Peyer's patch (tissue), 4 donors: ENCODE measurements at places on chromosomes 2 and 18. TPM values are rescaled to one million over a fixed set of nuclear protein-coding genes. Genes with fewer than 3 reads are reported as not detected.

DNA sequence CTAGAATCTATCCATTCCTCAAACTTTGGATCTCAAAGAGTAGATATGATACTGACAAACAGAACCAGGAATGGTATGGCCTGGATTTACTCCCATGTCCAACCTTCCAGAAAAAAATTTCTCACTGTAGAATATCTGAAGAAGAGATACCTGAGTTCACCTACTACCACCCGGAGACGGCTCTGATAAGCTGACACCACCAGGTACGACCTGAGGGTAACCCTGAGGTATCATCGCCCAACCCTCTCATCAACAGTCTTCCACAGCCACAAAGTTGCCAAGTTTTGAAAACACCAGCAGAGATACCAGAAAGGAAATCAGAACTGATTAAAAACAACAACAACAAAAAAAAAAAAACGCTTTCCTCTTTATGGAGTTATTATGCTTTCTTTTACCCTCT lies 102.9 kb downstream of the LRP2 start:
- H3K36me3 ChIP-seq = no peaks in the 10 kb centered on the region
- no peak overlapping the region for H3K4me3 ChIP-seq
- DNase-seq = no peak

DNA sequence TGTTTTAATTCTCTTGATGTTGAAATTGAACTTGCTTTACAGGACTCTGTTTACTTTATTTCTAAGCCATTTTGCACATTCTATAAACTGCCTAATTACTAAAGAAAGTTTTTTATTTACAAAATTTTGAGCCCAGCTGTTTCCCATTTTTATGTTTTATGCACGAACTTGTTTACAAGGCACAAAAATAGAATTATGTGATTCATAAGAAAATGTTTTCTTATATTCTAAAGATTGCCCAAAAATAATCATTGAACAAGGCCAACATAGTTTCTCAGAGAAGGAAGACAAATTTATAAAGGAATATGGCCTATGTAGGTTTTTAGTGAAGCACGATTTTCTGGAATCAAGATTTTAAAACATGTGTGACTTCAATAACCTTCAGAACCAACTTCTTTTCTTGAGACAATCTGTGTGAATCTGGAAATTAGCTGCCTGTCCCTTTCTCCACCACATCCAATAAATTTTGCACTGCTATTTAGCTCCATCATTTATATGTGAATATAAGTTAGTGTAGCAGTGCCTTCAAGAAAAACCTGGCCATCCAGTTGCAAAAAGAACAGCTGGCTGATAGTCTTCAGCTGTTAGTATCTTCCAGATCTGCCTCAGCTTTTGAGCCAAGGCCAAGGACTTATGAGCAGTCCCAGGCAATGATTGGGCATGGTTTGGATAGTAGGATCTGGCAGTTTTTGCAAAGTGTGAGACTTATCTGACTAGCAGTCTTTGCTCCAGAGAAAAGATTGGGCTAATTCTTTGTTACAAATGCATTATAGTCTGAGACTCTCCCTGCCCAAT lies 253.2 kb upstream of the COL3A1 start:
- no peak overlapping the region for H3K4me3 ChIP-seq
- no peaks in the 10 kb centered on the region for H3K36me3 ChIP-seq
- no peaks in the 10 kb centered on the region for H3K27me3 ChIP-seq
- DNase-seq = no peak

Gene IL37
- not detected for total RNA-seq

DNA sequence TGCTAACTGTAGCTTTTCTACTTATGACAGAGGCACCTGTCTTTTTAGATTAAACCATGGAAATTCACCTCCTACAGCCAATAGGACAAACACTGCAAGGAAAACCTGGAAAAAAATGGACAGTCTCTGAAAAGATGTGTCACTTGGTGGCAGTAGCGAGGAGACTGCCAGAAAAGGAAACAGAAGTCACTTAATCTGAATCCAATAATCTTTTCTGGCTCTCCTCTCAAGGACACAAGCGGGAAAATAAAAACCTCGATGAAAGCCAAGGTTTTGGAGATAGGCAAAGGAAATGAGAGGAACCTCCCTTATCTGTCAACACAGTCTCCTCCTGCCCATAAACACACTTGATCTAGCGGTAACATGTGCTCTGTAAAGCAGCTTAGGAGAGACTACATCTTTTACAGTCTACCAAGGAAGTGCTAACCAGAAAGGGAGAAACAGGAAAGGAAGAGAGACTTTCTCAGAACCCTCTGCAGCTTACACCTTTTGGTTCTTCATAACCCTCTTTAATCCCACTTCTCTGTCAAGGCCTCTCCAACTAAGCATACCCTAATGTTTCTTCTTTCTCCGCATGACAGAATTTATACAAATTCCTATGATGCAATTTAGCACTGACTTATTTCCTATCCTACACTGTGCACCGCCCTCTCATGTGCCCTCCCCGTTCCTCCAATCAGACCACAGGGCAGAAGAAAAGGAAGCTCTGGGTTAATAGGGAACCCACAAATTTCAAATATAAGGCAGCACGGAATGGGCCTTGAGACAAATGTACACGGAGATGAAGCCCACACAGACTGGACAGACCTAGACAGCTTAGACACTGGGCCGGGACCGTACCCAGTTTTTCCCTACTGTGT lies 52.8 kb downstream of the CLASP1 start:
- peak overlapping the region; percentile 11 for H3K27ac ChIP-seq
- no peaks in the 10 kb centered on the region for H3K27me3 ChIP-seq
- no peak for DNase-seq
- no peaks in the 10 kb centered on the region for H3K36me3 ChIP-seq
- peaks cover 7% of the 10 kb centered on the region for H3K4me1 ChIP-seq

Gene CD8B2
- total RNA-seq = 5.0 TPM

- no peaks in the 10 kb centered on the region for H3K27me3 ChIP-seq
- no peak overlapping the region for H3K4me3 ChIP-seq
- H3K36me3 ChIP-seq = no peaks in the 10 kb centered on the region
- no peak overlapping the region for H3K27ac ChIP-seq
- DNase-seq = no peak
Observed at GRCh38 chr2:1461507-1462390, 48.5 kb downstream of the TPO start.

DNA sequence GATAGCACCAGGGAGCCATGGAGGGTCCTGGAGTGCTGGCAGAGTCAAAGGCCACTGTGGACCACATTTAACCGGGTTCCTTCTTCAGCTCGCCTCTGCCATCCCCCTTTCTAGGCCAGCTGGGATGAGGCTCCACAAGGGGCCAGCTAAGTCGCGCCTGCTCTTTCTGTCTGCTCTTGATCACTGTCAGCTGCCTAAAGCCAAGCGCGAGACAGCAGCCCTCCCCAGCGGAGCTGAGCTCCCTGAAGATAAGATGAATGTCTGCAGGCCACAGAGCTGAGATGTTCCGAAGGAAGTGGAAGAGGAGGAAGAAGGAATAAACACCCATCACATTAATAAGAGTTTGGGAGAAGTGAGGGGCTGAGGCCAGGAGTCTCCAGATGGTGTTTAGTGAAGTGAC lies 99.6 kb downstream of the CELF4 start:
- H3K36me3 ChIP-seq = no peaks in the 10 kb centered on the region
- H3K4me1 ChIP-seq = no peaks in the 10 kb centered on the region
- no peak overlapping the region for H3K27ac ChIP-seq
- H3K27me3 ChIP-seq = no peaks in the 10 kb centered on the region

Gene FOXI3
- not detected for total RNA-seq

- no peaks in the 10 kb centered on the region for H3K27me3 ChIP-seq
- H3K4me1 ChIP-seq = no peaks in the 10 kb centered on the region
- DNase-seq = no peak
- H3K36me3 ChIP-seq = no peaks in the 10 kb centered on the region
Observed at GRCh38 chr18:11021477-11021876, 127.9 kb downstream of the PIEZO2 start.

DNA sequence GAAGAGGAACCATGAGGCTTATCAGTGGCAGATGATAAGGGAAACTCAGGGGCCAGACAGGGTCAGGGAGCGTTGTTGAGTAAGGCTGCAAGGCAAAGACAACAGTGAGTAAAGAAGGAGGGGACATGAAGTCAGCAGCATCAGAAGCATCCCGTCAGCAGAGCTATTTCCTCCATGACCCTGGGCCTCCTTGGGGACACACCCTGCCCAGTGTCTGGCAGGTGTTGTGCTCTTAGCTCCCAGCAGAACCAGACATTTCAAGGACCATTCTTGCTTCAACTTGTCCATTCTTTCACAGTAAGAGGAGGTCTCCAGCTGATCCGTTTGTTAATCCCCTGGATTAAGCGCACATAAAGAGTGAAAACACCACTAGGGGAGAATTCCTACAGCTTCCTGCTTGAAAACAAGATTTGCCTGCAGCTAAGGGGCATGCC lies 88.7 kb upstream of the MEIS1 start:
- H3K4me3 ChIP-seq = no peak overlapping the region
- no peaks in the 10 kb centered on the region for H3K36me3 ChIP-seq
- no peaks in the 10 kb centered on the region for H3K27me3 ChIP-seq
- no peaks in the 10 kb centered on the region for H3K4me1 ChIP-seq
- no peak overlapping the region for H3K27ac ChIP-seq

- H3K36me3 ChIP-seq = no peaks in the 10 kb centered on the region
- no peak for DNase-seq
- no peaks in the 10 kb centered on the region for H3K27me3 ChIP-seq
- H3K4me1 ChIP-seq = no peaks in the 10 kb centered on the region
- peak overlapping the region; percentile 70 for H3K27ac ChIP-seq
Observed at GRCh38 chr2:72211777-72212485, 64.3 kb upstream of the CYP26B1 start.

- no peaks in the 10 kb centered on the region for H3K4me1 ChIP-seq
- no peak overlapping the region for H3K4me3 ChIP-seq
- no peak overlapping the region for H3K27ac ChIP-seq
- H3K36me3 ChIP-seq = no peaks in the 10 kb centered on the region
Observed at GRCh38 chr18:59458575-59458974, 99.5 kb upstream of the LMAN1 start.

DNA sequence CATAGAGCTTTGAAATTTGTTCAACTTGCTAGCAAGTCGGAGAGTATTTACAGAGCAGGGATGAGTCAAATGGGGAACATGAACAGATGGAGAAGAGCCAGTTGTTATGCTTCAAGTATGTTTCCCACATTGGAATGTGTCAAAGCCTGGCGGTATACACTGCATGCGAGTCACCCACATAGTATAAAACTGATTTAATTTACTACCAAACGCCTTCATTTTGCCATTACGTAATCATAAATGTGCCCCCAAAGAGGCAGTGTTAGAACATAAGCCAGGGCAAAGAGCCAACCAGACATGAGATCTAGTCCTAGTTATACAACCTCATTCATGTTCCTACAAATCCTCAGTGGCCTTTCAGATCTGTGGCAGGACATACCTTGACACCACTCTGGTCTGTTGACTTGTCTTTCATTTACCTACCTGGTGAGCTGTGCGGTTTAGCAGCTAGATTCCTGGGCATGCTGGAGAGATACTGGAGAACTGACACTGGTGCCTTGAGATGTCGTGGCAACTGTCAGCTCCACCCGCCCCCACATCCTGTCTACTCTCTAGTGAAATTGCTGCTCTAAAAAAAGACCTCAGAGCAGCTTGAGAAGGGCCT lies 21.7 kb upstream of the NRP2 start:
- H3K27ac ChIP-seq = no peak overlapping the region
- H3K4me3 ChIP-seq = no peak overlapping the region
- no peaks in the 10 kb centered on the region for H3K4me1 ChIP-seq
- H3K27me3 ChIP-seq = no peaks in the 10 kb centered on the region
- DNase-seq = no peak

DNA sequence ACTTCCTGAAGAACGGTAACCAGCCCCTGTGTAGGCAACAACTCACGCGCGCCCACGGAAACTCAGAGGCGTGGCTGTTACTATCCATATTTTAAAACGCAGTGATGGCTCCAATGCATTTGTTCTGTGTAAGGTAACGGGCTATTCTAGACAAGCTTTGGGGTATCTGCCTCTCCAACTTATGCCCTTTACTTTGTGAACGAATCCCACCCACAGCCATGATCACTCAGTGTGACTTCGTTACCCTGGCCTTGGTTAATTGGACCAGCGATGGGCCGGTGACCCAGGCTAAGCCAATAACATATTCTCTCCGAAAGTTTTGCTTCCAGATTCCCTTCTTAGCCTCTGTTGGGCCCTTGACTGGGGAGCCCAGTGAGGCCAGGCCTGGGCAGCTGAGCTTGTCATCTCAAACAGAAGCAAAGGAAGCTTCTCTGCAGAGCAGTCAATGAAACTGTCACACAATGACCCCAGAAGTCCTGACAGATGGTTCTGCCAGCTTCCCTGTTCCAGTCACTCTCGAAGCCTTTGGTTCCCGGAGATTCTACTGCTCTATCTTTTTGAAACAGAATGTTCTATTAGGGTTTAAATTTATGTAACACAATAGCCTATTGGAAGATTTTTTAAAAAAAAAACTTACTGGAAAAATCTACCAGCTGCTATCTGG lies 30.7 kb upstream of the ROCK2 start:
- peak overlapping the region; percentile 72 for H3K27ac ChIP-seq
- peaks cover 22% of the 10 kb centered on the region for H3K4me1 ChIP-seq
- no peaks in the 10 kb centered on the region for H3K36me3 ChIP-seq
- no peaks in the 10 kb centered on the region for H3K27me3 ChIP-seq
- no peak for DNase-seq

DNA sequence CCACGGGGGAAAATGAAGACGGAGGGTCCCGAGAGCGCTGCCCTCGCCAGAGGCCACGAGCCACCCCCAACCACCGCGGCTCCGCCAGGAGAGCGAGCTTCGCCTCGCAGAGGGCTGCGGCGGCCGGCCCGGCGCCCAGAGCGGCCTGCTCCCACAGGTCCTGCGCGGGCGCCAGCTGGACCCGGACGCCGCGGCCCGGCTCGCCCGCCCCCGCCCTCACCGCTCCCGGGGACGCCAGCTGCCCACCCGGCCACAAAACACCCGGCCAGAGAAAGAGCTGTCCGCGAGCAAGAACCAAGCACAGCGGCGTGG lies 709 bp downstream of the PTPN2 start:
- no peaks in the 10 kb centered on the region for H3K27me3 ChIP-seq
- no peaks in the 10 kb centered on the region for H3K36me3 ChIP-seq
- H3K4me1 ChIP-seq = peaks cover 8% of the 10 kb centered on the region
- peak overlapping the region; percentile 98 for H3K4me3 ChIP-seq
- peak overlapping the region; percentile 97 for H3K27ac ChIP-seq

DNA sequence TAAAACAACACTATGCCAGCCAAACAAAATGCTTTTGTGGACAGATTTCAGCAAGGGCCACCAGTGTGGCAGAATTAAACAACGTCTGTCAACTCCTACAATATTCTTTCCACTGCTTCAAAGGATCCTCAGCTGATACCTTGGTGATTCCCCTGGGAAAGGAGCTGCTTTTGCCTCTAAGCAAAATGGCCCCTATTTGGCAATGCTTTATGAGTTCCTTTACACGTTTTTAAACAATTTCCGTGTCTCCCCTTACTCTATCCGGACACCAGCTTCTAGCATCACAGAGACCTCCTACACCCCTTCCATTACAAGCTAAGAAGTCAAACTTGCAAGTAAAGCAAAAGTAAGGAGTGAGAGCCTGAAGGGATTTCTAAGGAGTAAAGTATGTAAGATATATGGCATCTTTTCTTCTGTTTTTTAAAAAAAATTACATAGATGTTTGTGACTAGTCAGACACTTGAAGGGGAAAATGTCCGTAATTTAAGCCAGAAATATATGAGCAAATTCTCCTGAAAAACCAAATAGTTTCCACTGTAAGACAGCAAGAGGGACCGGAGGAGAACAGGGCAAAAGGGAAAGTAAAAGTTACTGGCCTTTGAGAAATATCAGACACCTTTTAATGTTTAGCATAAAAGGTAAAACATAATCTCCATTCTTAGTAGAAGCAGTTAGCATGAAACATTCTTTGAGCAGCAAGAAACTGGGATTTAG lies 1.9 kb downstream of the SOS1 start:
- no peaks in the 10 kb centered on the region for H3K27me3 ChIP-seq
- H3K4me3 ChIP-seq = peak overlapping the region; percentile 93
- H3K36me3 ChIP-seq = no peaks in the 10 kb centered on the region
- H3K27ac ChIP-seq = no peak overlapping the region

- H3K36me3 ChIP-seq = no peaks in the 10 kb centered on the region
- peak; percentile 61 for DNase-seq
- H3K4me1 ChIP-seq = no peaks in the 10 kb centered on the region
- no peak overlapping the region for H3K4me3 ChIP-seq
- no peaks in the 10 kb centered on the region for H3K27me3 ChIP-seq
Observed at GRCh38 chr2:119240311-119241204, 16.9 kb downstream of the STEAP3 start.

Gene DNAH6
- total RNA-seq = 1.1 TPM
